ENCODE measurements at places on chromosomes 7 and 10.

GRCh38 chr7:20777377-20778062 is 9.2 kb downstream of the SP8 start:
- DNase-seq = no peak

- DNase-seq = no peak
Measured at GRCh38 chr10:34576797-34577196, 238.3 kb downstream of the PARD3 start.

DNA sequence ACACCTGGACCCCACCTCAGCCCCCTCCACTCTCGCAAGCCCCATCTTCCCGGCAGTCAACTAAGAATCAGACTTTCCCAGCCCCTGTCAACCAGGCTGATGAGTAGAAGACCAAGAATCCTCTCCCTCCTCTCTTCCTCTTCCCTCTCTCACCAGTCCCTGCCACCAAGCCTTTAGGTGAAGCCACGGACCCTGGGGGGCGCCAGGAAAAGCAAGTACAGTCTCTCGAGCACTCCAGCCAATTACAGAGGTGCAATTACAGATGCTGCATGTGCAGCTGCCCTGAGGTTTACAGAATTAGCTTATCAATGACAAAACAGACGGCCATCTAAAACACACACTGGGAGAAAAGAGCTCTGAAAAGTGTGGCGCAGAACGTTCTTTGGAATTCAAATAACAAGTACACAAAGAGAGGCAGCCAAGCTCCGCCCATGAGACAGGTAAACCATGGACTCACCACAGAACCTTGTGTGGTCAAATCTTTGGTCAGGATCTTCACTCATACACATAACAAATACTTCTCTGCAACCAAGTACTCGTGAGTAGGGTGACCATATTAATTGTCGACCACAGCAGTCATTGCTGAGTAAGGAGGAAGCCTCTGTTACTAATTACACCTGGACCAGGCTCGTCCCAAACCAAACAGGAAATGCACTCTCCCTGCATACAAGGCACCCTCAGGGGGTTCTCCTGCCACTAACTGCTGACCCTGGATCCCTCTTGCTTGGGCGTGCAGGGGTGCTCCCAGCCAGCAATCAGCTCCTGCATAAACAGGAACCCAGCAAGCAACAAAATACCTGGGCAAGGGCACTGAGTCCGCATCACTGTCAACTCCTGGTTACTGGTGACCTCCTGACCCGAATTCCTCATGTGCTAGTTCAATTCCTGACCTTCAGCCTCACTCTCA is 189.2 kb downstream of the FAM107B start:
- no peak for DNase-seq

DNA sequence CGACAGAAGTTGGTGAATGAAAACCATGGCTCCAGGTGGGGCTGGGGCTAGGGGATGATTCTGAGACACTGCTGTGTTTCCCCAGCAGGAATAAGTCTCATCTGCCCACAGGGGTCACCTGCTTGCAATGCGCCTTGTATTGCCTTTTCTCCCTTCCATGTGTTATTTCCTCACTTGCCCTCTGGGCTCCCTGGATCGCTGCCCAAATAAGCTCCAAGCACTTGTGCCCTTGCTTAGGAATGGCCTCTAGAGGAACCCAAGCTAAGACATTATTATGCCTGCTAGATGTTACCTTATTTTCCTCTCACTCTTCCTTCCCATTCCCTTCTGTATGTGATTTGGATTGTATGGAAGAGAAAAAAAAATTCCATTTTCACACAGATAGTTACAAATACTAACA is 24.8 kb upstream of the PLPP4 start:
- DNase-seq = no peak

- peak; percentile 54 for DNase-seq
Measured at GRCh38 chr7:76260171-76260703, 42.2 kb upstream of the HSPB1 start.

DNA sequence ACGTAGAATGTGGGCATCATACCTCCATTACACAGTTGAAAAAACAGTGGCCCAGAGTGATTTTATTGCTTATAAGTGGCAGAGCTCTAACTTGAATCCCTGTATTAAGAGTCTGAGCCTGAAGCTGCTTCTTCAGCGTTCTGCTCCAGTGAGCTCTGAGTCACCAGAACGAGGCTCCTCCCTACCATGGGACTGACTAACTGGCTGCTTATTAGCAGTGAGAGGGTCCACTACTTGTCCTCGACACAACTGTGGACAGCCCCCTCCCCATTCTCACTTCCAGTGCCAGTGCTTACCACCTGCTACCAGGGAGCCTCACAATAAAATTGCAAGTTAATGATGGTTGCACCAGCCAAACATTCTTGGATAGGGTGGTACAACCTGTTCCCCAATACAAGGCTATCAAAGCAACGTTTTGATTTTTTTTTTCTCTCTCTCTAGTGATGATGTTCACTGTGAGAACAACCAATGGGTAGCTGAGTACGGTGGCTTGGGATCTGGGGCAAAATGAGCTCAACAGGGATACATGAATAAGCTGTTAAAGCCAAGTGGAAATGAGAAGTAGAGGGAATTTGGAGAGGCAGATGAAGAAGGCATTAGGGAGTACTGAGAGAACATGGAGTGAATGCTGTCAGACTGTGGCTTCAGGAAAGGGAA is 2.7 kb upstream of the NRG3 start:
- DNase-seq = no peak

DNA sequence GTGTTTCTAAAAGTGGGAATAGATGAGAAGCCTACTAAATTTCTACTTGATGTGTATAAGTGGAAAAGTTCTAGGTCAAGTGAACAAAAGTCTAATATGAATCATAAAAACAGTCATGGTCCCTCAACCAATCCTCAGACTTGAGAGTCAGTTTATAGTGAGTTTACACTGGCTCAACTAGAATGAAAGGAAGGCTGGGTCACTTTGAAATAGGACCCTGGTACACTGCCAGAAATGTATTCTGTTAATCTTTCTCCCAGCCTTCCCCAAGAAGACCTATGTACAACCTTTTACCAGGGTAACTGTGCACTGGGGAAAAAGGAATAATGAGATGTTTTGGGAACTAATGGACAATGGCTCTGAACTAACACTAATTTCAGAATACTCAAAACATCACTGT is 17.3 kb downstream of the ELMO1 start:
- DNase-seq = no peak

GRCh38 chr10:132488231-132488821 is 49.3 kb upstream of the INPP5A start:
- no peak for DNase-seq

DNA sequence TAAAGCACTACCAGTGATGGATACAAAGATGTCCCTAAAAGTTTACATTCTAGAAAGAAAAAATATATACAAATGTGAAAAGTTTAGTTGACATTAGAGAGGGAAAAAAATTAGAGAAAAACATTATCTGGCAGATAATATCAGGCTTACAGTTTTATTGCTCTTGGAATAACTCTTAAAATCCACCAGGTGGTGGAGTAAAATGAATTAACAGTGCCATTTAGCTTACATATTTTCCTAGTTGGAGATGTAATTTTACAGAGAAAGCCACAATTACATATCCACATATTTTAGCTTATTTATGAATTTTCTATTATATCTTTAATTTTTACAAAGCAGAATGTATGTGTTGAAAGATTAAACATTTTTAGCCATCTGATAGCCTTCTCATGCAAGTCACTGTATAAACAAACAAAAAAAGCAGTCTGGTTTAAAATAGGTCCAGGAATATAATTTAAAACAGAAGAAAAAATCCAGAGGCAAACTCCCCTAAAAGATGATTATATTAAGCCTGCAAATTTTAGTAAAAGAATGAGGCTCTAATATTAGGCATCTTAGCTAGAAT is 6.5 kb downstream of the CABCOCO1 start:
- DNase-seq = no peak

DNA sequence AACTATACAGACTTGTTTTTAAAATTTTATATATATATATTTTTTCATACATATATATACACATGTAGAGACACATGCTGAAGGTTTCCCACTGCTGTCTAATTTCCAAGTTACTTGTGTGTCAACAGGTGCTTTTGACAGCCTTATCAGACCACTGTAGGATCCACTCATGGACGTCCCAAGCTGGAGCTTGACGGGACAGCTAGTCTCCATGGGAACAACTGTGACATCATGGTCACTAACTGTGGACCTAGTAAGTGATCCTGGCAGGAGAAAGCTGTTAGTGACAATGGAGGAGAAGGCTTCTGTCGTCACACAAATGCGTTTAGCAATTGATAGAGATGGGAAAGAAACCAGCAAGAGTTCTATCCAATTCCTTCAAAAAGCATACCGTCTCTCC is 60.2 kb upstream of the DDC start:
- no peak for DNase-seq

GRCh38 chr7:30478349-30479201 is at the start of gene NOD1:
Gene NOD1 (minus strand): TSS chr7:30478784. CDS start chr7:30456921, 21,863 bp downstream.
- DNase-seq = peak; percentile 73

DNA sequence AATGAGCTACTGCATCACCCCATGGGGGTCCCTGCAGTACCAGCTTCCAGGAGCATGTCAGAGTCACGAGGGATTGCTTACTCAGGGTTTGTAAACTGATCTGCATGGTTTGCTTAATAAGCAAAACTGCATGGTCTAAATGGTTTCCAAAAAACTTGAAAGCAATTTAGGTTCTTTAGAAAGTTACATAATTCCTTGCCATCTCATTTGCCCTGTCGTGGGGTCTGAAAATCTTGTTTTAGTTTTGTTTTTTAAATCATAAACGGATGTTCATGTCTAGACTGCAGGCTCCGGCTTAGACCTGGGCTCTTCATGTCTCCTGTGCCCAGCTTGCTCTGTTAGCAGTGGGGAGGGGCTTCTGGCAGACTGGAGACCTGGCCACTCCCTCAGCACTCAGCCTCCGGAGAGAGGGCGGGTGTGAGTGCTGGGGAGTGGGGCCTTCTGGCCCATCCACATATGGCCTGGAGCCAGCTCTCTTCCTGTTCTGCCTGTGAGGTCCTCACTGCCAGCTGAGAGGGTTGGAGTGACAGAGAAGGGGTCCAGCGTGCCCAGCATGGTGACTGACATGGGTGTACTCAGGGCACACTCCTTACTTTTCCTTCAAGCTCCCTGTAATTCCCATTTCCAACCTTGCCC is 17.5 kb downstream of the PRF1 start:
- no peak for DNase-seq

DNA sequence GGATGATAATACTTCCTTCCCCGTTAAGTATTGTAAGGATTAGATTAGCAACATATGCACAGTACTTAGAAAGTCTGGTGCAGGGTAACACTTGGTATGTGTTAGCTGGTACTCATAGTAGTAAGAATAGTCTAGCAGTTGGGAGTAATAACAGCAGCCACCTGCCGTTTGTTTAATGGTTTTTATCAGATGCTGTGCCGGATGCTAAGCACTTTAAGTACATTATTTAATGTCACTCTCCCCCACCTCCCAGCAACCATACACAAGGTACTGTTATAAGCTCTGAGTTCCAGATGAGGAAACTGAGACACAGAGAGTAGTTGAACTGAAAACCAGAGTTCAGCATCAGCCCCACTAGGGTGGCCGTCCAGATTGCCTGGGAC is 60.1 kb downstream of the ZMIZ1 start:
- no peak for DNase-seq

- no peak for DNase-seq
Measured at GRCh38 chr10:99937630-99938029, 72.1 kb downstream of the DNMBP start.

- DNase-seq = no peak
Measured at GRCh38 chr7:31059551-31059950, 7.4 kb downstream of the ADCYAP1R1 start.

DNA sequence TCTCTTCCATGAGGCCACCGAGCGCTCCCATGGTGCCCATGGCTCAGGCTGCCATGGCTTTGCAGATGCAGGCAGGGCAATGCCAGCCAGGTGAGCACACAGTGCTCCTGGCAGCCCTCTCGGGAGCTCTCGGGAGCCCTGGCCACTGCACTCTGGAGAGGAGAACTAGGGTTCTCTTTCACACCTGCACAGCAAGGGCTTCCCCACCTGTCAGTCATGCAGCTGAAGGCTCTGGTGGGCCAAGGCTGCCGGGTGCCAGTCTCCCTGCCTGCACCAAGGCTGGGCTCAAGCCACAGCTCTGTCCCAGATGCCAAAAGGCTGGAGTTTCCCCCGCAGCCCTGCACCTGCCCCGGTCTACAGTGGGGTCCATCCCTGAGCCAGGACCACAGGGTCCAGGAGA is 32.6 kb downstream of the NUDT1 start:
- DNase-seq = no peak

DNA sequence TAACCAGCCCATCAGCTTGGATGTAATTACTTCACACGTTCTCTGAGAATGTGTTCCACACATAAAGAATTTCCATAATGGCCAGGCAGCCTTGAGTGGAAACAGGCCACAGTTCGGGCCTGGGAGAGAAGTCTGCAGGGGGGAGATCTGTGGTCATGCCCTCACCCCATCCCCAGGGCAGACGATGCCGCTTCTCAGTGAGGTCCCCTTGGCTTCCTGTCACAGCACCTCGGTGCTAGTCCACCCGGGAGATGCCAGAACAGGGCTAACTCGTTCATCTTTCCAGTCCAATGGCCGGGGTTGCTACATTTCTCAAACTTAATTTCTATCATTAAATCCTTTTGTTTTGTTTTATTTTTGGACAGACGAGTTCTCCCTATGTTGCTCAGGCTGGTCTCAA is 624.1 kb downstream of the PTPRN2 start:
- DNase-seq = no peak

DNA sequence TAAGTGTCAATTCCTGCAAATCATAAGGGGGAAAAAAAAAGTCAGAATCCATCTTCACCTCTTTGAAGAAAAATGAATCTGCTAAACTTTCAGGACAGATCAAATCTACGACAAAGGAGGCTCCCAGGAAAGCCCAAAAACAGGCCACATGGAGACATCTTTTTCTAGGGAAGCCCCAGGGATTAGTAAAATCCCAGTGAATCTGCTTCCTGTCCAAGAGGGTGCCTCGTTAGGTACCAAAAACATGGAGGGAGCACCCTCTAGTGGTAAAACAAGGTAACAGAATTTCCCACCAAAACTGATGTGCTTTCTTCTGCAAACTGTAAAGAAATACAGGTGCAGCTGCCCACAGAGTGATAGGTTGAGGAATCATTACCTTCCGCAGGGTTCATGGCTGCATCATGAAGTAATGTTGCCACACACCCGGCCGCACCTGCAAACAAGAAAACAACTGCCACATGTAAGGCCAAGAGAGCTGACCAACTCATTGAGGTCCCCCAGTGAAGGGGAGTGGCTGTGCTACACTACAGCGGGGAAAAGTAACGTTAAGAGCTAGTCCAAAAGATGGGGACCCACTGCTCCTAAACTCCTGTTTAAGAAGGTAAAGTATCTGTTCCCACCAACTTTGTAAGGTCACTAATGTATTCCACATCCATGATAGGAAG is 7.9 kb downstream of the SLC25A28 start:
- peak; percentile 38 for DNase-seq

Data from liver (tissue), 10 donors.